CD4-positive, alpha-beta T cell treated with Interleukin-17A for 1 hour (primary cell): ENCODE measurements at places on chromosomes 5 and 9.

DNA sequence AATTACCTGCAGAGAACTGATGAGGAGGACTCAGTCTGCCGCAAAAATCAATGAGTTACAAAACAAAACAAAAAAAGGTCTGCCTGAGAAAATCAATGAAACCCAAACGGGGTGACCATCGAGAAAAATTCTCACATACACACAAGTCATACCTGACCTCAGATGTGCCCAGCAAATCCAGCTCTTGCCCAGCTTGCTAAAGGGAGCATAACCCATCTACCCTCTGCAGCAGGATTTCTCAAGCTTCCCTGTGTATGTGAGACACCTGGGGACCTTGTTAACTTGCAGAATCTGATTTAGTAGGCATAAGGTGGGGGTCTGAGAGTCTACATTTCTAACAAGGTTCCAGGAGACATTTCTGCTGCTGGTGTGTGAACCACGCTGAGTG is 126.3 kb downstream of the TLE1 start:
- no peak for DNase-seq

- no peak for DNase-seq
Observed at GRCh38 chr9:96172797-96173196, 129.2 kb downstream of the HSD17B3 start.

DNA sequence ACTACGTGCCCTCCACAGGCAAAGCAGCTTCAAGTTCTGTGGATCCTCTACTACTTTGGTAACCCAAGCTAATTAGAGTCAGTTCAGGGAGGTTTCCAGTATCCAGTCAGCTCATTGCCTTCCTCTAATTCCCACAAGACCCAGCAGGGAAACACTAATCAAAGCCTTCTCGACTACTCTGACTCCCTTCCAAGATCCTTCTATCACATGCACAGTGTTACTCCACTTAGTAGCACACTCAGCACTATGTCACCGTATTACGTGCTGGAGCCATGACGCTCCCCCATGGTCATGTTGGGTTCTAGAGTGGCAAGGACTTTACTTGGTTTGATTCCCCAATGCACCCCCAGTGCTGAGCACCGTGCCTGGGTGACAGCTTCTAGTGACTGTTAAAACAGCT is 53.0 kb downstream of the DCP2 start:
- DNase-seq: no peak

GRCh38 chr5:97623441-97623840 is 440.4 kb upstream of the RIOK2 start:
- DNase-seq: no peak

GRCh38 chr9:74205056-74205455 is 292.1 kb upstream of the RORB start:
- no peak for DNase-seq

DNA sequence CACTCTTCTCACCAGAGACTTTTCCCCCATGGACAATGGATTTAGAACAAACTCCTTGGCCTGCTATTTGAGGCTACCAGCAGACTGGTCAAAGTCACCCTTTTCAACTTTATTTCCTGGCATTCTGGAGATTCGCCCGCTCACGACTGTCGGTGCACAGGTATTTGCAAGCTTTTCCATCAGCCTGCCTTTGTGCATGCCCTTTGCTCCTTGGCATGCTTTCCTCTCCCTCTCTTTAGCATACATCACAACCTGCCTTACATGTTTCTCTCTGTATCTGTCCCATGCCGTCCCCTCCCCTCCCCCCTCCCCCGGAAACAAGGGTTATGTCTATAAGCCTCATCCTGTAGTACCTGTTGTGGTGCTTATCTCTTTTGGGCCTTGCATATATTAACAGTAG is 257.1 kb downstream of the AOPEP start:
- DNase-seq: no peak

GRCh38 chr9:5483306-5483705 is 27.0 kb upstream of the PDCD1LG2 start:
- no peak for DNase-seq

- DNase-seq: no peak
Observed at GRCh38 chr5:181192337-181193046, 12.5 kb downstream of the TRIM7 start.

DNA sequence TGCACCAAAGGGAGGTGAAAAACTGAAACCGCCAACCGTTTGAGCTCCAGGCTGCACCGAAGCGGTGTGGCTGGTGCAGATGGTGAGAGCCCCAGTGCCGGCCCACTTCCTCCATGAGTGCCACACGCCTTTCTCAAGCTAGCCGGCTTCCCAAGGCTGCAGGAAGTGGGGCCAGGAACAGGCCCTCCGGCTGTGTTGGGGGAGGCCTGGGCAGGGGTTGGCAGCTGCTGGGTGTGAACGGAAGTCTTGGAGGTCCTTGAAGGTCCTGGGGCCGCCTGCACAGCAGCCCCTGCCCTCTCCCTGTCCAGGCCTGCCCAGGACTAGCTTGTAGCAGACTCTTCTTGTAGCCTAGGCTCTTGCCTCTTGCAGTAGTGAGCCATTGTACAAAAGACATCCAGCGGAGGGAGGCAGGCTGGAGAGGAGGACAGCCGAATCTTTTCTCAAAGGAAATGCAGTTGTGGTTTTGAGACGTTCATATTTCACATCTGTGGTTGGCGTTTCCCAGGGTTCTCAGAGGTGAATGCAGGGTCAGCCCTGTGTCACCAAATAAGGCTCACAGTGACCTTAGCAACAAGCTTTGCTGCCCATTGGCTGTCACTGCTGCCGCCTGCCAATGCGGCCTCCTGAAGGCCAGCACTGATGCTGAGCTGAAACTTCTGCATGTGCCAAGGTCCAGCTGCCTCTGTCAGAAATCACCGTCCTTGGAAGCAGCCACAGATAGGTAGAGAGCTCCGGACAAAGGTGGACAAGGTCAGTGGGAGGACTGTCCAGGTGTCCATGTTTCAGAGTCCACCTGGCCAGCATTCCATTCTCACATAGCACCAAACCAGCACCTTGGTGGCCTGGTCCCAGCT is 23.9 kb downstream of the IRF1 start:
- peak; percentile 88 for DNase-seq

DNA sequence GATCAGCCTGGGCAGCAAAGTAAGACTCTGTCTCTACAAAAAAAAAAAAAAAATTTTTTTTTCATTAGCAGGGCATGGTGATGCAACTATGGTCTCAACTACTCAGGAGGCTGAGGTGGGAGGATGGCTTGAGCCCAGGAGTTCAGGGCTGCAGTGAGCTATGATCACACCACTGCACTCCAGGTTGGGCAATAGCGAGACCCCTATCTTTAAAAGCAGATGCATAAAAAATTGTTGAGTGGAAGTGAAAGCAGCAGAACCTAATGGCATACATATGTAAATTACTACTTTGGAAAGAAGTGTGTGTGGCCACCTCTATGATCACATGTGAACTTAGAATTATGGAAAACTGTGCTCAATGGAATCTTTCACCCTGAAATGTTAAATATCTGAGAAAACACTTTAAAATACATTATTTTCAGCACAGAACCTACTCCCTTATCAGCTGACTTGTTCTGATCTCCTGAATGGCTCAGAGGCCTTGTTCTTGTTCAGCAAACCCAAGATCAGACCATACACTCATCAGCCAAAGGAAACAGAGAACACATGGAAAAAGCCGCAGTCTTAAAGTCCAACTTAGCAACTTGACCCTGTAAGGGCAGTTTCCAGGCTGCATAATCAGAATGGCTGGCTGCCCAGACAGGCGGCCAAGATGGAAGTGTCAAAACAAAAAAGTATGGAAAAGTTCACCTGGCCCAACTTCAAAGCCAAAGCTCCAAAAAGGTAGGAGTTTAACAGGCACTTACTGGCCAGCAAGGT is 56.5 kb downstream of the SIL1 start:
- DNase-seq: no peak

DNA sequence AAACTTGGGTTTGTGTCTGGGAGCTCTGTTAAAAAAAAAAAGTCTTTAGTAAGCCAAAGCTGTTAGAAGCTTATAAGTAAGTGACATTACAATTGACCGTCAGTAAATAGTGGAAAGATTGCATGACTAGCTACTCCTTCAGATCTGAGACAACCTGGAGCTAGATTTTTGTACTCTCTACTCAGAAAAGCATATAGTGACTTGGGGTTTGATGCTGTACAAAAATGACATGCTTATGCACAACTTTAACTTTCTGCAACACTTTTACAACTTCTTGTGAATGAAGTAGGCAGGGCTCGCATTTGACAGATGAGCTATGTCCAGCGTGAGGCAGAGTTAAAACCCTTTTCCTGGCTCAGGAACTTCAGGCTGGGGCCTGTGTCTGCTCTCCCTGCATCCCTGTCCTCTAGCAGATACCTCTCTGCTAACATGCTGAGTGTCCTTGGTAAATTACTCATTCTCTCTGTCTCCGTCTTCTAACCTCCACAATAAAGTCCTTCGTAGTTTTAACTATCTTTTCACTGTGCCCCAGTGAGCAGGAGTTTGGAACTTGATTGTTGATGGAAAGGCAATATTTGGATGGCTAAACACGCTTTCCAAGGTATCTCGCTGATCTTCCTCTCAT is 471 bp upstream of the GHR start:
- no peak for DNase-seq

DNA sequence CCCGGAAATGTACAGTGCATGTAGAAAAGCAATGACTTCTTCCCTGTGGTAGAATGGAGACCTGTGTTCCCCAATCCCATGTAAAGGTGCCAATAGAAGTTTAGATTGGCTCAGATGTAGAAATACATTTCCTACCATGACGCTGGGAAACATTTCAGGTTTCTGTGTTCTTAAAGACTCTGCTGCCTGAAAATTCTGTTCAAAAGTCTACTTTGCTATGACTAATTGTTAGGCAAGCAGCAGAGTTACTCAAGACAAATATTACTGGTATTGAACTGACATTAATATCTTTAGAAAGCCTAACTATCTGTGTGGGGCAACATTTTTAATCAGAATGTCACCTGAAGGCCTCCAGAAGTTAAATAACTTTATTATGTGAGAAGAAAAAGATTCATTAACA is 75.5 kb upstream of the ELL2 start:
- no peak for DNase-seq

GRCh38 chr9:33676746-33677505 is 118.4 kb upstream of the PRSS3 start:
- peak; percentile 11 for DNase-seq

DNA sequence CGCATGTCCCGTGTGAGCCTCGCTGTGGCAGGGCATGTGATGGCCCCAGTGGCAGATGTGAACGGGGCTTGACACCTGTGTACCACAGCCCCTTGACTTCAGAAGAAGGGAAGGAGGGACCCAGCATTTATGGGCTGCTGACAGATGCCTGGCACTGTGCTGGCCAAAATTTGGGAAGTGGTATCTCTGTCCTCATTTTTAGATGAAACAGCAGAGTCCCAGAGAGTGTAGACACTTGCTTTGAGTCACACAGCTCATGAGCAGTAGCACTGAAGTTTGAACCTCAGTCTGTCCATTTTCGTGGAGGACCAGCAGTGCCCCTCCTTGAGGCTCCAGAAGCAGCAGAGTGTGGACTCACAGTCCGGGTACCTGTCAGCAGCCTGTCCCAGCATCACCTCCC is 16.5 kb downstream of the NEK6 start:
- no peak for DNase-seq

DNA sequence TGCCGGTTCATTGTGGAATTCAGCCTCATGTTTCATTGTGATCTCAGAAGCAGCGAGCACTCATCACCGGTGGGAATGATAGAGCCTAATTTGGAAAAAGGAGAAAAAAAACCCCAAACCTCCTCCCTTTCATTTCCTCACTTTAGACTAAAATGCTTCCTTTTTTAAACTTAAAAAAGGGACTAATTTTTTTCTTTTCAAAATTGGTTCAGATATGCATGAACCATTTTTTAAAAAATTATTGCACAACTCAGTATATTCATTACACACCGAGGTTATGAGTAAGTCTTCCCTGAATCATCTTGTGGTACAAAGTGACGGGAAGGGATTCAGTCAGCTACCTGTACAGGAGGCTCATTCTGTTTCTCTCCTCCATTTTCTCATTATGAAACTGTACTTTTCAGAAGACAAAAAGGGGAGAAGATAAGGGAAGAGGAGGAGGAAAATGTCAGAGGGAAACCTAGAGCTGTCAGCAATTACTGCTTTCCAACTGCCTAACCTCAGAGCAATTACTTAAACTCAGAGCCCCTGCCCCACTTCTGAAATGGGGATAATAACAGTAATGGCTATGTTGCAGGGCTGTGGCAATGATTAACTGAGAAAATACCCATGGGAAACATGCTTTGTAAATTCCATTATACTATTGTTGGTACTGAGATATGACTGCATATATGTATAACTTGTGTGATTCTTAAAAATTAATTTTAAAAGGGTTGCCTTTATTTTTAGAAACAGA is 24.0 kb downstream of the GALNT10 start:
- no peak for DNase-seq

DNA sequence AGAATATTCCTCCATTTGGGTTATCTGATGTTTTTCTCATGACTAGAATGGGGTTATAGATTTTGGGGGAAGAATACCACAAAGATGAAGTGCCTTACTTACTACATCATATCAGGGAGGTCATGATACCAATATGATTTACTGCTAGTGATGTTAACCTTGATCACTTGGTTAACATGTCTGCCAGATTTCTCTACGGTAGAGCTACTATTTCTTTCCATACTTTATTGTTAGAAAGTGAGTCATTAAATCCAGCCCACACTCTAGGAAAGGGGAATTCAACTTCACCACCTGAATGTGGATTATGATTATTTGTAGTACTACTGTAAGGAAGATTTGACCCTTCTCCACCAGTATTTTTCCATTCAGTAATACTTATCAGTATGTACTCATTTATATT is 64.7 kb downstream of the UBE2R2 start:
- no peak for DNase-seq
